Karpas-422 (cell line): ENCODE measurements at places on chromosomes 13 and 19.

GRCh38 chr13:49620170-49620621 lies 8.1 kb upstream of the ARL11 start:
- peak; percentile 81 for DNase-seq

DNA sequence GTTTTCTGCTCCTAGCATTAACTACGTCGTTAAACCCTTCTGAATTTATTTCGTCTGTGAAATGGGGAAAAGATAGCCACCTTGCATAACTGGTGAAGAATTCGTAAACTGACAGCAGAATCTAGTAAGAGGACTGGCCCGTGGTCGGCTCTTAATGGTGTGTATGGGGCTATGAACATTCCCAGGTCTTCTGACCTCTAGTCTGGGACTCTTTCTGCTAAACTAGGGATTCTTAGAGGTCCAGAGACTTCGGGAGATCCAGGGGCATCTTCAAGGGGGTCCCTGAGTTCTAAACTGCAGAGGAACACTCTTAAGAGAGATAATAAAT lies 231.1 kb upstream of the SERP2 start:
- DNase-seq, result no peak

- DNase-seq, result no peak
Measured at GRCh38 chr19:18393836-18394235, 3.6 kb downstream of the LRRC25 start.

DNA sequence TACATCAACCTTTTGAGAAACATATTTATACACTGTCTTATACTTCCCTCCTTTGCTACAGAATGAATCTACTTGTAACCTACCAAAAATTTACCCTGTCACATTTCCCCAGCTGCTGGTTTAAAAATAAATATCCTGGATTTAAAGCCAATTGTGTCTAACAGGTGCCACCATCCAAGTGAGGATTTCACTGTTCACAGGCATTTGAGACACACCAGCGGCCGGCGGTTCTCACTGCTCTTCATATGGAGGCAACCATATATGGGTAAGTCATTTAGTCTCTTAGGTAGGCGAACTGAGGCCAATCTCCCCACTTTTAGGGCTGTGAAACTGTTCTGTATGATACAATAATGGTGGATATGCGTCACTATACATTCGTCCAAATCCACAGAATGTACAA lies 26.2 kb downstream of the SLC25A30 start:
- no peak for DNase-seq

DNA sequence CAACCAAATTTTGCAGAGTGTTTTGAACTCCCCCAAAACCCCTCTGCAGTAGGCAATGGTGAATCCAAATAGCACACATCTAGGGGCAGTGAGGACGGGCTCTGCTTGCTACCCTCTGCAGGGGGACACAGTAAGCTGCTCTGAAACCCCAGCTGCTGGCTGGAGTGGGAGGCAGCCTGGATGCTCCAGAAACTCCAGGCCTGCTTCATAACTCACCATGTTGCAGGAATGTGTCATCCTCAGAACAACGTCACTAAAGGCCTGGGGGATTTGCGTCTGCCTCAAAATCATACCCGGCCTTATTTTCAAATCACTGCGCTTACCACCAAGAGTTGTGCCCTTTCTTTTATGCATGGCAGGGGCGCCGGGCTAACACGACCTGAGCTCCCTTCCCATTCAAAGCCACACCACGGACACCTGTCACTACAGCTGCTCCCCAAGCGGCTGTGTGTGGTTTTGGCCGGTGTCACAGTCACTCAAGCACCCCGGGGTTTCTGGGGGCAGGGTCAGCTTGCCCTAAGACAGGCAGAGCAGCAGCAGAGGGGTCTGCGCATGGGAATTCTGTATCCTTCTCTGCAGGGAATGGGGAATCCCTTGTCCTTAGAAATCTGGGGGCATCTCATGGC lies 93.9 kb downstream of the TSHZ3 start:
- no peak for DNase-seq

- no peak for DNase-seq
Measured at GRCh38 chr13:55566334-55566733, 1574.4 kb upstream of the PRR20A start.

- no peak for DNase-seq
Measured at GRCh38 chr13:49450105-49450819, 6.2 kb downstream of the SETDB2 start.

DNA sequence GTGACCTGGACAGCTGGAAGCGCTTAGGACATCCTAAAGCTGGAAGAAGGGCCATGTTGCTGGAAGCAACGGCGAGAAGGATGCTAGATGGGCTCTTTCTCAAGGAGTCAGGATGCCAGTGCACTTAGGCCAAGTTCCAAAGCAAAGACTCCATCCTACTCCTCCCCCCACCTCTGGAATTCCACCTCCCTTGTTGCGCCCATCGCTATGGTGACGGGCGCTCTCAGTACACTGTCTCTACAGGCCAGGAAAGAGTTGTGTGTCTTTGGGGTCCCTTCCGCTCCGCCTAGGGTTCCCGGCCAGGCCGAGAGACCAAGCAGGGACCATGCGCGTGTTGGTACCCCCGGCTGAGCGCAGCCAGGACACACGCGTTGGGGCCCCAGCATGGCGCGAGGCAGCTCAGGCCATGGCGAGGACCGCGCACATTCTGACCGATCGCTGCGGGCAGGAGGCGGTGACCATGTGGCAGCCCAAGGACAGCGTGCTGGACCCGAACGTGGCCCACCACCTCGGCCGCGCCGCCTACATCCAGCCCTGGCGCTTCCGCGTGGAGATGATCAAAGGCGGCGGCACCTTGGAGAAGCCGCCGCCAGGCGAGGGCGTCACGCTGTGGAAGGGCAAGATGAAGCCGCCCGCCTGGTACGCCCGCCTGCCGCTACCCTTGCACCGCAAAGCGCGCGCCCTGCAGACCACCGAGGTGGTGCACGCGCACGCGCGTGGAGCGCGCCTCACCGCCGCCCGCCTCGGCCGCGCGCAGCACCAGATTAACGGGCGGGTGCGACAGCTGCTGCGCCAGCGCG lies 31.0 kb upstream of the SLC1A6 start:
- no peak for DNase-seq

DNA sequence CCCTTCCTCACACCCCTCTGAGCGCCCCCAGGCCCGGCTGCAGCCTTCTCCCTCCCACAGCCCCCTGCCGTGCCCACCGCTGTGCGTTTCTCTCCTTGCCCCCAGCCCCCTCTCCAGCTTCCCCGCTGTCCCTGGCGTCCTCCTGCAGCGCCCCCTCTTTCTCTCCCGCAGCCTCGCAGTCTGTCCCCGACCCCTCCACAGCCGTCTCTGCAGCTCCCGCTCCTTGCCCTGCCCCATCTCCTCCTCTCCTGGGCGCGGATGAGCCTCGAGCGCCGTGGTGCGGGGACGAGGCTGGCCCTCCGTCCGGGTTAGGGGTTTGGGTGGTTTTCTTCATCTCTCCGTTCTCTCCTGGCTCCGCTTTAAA lies 1.1 kb downstream of the KMT5C start:
- peak; percentile 75 for DNase-seq

DNA sequence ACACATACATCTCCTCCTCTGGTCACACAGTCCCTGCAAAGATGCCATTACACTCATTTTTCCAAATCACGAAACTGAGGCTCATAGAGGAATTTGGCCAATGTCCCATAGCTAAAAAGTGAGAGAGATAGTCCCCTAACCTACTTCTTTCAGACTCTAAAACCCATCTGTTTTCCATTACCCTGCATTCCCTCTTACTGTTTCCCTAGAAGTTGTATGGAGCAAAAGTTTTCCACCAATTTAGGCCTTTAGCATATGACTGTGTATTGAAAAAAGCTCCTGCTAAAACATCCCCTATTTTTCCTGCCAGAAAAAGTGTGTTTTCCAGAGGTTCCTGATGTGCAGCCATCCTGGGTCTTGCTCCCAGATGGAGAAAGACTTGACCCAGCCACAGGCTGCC lies 16.3 kb downstream of the SERP2 start:
- DNase-seq, result no peak

DNA sequence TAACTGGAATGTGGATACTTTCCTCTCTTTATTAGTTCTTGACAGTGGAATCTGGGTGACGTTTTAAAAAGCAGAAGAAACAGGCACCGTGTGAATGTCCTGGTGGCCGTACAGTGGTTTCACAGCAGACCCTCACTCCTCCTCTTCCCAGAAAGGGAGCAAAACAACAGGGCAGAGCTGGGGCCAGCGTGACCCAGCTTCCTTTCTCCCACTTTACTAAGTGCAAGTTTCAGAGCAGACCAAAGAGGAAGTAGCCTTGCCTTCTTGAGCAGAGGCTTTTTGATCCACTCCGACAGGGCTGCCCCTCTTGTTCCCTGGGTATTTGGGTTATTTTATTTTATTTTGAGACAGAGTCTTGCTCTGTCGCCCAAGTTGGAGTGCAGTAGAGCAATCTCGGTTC lies 19.6 kb upstream of the C19orf33 start:
- DNase-seq, result no peak

GRCh38 chr13:95156208-95156607 lies 145.0 kb downstream of the ABCC4 start:
- DNase-seq, result no peak

- DNase-seq, result no peak
Measured at GRCh38 chr19:30629086-30629485, 256.9 kb downstream of the ZNF536 start.

DNA sequence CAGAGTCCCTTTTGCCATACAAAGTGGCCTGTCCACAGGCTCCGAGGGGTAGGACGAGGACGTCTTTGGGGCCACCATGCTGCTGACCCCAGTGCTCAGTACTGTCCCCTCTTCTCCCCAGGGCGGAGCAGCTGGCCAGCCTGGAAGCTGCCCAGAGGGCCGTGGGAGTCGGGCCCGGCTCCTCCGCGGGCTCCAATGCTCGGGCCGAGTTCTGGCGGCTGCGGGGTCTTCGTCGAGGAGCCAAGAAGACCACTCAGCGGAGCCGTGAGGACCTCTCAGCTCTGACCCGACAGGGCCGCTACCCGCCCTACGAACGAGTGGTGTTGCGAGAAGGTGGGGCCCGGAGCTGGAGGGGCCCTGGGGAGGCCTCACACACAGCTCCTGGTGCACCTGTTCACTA lies 21.1 kb downstream of the APBA3 start:
- DNase-seq, result no peak

DNA sequence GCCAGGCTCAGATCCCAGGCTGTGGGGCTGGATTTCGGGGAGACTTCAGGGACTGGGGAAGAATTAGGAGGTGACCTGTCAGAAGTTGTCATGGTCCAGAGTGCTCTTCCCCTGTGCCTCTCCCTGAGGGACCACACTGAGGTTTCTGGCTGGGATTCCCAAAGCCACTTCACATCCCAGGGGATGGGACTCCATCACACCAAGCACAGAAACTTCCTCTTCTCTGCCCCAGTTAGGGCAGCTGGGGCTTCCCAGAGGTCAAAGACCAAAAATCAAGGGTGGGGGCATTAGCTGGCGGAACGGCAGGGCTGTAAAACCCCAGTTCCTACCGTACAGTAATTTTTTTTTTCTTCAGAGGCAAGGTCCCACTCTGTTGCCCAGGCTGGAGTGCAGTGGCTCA lies 7.4 kb downstream of the FCER2 start:
- DNase-seq, result no peak

- no peak for DNase-seq
Measured at GRCh38 chr13:112106478-112107141, 39.7 kb downstream of the SOX1 start.

- DNase-seq, result no peak
Measured at GRCh38 chr13:58619396-58620113, 988.0 kb downstream of the PCDH17 start.

DNA sequence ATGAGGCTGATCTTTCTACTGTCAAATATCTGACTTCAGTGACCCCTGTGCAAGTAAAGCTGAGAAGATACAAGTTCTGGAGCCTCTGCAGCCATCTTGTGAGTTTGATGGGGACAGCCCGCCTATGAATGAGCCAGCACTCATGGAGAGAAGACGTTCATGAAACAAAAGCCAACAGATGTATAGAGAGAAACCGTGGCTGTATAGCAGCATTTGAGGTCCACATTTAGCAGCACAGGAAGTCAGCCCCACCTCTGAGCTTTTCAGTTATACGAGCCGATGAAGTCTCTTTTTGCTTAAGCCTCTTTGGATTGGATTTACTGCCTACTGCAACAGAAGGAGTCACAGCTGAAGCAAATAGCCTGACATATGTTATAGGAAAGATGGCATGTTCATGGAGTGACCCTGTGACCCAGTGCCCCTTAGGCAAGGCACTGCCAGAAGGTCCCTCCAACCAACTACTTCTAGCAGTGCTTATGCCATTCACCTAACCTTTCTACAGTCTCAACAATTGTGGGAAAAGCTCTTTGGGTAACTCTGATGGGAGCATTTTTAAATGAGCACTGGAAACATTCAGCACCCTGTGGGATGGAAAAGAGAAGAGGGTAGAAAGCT lies 3.5 kb upstream of the DLEU7 start:
- no peak for DNase-seq

- DNase-seq, result peak; percentile 68
Measured at GRCh38 chr13:23667750-23668149, 97.5 kb downstream of the TNFRSF19 start.

DNA sequence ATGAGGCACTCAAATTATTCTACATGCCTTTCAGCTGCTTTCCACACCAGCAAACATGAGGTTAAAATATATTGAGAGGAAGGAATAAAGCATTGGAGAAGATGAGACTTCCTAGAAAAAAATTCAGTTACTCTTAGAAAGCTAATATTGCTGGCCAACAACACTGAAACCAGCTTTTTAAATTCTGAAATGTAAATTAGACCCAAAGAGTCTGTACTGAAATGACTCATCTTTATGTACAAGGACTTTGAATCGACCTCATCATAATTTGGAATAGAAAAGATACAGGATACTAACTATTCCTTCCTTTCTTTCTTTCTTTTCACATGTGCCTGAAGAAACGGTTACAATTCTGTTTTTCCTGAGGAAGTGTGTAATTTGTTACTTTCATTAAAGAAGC lies 6.5 kb upstream of the HSPH1 start:
- no peak for DNase-seq

GRCh38 chr13:25181597-25181996 lies 9.5 kb upstream of the AMER2 start:
- DNase-seq, result no peak

DNA sequence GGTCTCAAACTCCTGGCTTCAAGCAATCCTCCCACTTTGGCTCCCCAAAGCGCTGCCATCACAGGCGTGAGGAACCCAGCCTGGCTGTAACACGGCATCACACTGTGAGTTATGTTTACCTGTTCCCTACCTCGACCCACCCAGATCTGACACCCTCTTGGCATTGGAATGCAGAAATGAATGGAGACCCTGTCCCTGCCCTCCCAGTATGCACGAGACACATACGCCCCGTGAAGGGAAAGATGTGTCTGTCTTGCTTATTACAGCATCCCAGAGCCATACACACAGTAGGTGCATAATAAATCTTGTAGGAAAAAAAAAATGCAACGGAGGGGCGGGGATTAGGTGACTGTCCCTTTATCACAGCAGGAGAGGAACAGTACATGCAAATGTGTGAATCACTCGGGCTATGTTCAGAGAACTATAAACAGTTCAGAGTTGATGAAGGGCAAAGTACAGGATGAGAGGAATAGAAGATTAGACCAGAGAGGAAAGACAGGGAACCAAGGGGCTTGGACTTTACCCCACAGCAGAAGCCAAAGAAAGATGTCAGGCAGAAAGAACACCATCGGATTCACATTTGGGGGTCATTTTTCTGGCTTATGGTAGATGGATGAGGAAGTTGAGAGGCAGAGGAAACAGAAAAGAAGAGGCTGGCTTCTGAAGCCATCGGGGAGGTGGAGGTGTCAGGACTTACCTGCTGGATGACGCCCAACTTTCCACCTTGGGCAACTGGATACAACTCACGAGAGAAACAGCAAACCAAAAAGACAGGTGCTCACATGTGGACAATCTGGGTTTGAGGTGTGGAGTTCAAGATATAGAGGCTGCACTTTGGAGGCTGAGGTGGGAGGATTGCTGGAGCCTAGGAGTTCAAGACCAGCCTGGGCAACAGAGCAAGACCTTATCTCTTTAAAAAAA lies 94.3 kb downstream of the INSR start:
- DNase-seq, result no peak
